ENCODE measurements at places on chromosomes 4 and X.

- no peak for DNase-seq
These were observed 57.7 kb downstream of the HS6ST2 start for GRCh38 chrX:132900633-132901293.

- no peak for DNase-seq
These were observed 626.5 kb upstream of the GALNTL6 start for GRCh38 chr4:171186700-171187099.

GRCh38 chr4:143313521-143313920, 23.2 kb upstream of the GAB1 start:
- no peak for DNase-seq

DNA sequence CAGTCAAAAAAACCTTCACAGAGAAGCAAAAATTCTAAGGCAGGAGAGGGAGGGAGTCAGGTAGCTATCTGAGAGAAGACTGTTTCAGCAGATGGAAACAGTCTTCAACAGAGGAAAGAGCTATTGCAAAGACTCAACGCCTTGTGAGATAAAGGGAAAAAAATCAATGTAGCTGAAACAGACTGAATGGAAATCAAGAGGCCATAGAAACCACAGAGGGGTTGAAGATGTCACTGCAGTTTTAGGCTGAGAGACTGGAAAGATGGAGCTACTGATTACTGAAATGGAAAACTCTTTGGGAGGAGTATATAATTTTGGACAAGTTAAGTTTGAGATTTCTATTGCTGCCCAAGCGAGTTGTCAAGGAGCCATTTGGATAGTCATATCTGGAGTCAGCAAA, 28.4 kb upstream of the CXCL8 start:
- no peak for DNase-seq

DNA sequence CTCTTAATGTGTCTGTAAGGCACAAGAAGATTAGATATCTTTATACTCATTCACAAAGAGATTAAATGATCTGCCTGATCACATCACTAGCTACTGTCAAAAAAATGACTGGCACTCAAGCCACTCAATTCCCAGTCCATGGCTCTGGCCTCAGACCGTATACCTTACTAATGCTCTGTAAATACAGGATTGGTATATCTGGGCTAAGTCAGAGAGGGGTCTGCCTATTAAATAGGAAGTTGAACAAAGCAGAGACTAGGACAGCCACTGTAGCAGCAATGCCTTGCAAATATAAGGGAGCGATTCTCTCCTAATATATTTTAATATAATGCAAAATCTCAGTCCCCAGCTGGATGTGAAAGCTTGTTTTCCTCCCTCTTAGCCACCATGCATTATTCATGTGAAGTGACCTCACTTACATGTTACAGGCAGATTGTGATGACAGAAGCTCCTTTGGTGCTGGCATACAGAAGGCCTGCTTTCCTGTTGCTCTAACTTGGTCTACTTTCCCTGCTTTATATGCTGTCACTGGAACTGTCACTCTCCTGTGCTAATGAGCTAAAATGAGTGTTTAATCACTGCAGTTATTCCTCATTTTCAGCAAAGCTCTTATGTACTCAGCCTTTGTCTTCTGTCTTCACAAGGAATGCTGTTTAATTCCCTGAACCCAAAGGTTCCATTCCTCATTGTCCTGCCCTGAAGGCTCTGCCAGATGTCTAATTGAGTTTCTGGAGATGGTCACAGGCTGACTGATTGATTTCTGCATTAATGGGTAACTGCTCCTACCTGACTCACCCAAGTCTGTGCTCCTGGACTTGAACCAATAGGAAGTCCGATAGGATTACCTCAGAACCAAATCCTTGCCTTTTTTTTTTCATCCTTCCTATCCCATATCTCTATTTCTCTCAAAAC, 578.2 kb downstream of the KLHL13 start:
- DNase-seq: no peak

GRCh38 chr4:140944199-140944515, 188.0 kb upstream of the TBC1D9 start:
- no peak for DNase-seq

DNA sequence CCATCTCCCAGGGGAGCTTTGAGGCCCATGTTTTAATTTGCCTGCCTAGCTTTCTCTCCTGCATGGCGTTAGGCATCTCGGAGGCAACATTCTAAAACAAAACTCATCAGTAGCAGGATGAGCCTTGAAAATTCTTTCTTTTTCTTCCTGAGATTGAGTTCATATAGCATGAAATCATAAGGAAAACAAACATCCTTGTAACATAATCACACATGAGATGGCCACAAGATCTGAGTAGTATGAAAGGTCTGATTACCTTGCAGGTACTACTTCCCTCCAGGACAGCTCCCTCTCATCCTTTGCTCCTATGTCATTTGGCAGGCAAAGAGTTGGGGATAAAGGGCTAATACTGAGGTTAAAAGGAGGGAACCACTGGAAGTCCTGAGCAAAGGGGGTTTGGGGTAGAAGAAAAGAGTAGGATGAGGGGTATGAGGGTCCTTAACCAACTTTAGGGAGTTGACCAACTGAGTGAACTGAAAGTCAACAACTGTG, 37.5 kb upstream of the CXCL8 start:
- DNase-seq: no peak

GRCh38 chr4:110510277-110510676, 34.3 kb downstream of the ENPEP start:
- no peak for DNase-seq

GRCh38 chr4:139825523-139826014, 159.9 kb downstream of the MGST2 start:
- DNase-seq: no peak

DNA sequence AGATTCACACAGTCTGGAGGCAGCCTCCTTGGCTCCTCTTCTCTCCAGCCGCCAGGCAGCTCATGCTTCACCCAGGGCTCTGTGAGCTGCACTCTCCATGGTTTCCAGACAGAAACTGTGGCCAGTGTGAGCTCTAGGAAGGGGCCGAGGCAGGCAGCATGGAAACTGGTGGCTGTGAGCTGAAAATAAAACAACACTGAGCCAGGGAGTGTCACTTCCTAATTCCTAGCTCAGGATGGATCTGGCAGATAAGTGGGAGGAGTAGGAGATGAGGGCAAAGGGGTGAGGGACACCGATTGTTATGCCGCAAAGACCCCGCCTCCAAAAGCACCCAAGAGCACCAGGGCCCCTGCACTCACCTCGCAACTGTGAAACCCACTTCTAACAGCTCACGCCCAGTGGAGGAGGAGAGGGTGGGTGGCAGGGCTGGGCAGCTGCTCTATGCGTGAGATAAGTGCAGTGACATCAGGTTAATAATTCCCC, 69.8 kb downstream of the FHDC1 start:
- DNase-seq: no peak

DNA sequence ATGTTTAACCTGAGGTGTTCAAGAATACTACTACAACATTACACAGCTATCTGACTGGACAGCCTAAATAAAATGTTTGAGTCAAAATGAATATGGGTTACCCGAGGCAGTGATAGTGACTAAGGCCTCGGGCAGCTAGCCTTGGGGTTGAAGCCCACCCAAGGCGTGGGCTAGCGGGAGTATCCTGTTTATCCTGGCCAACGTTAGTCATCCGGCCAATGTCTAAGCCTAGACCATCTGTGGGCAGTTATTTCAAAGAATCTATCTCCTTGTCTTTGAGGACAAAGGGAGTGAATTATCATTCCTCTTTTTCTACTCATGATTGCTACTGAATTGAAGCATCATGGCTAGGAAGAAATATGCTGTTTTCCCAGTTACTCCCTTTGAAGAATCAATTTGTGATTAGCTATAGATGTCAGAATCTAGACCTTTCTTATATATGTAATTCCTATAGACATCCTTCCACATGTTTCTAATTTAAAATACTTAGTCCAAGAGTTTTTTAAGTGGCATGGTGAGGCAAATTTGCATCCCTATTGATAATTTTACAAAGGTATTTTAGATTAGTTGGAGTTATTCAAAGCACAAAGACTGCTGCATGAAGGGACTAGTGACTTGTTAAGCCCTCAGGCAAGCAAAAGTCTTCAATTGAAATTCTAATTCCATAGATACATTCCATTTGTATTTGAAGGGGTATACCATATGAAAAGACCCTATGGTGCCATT, 6.0 kb upstream of the PDGFC start:
- no peak for DNase-seq

- DNase-seq: no peak
These were observed 3.1 kb downstream of the SRPX2 start for GRCh38 chrX:100647095-100647494.

DNA sequence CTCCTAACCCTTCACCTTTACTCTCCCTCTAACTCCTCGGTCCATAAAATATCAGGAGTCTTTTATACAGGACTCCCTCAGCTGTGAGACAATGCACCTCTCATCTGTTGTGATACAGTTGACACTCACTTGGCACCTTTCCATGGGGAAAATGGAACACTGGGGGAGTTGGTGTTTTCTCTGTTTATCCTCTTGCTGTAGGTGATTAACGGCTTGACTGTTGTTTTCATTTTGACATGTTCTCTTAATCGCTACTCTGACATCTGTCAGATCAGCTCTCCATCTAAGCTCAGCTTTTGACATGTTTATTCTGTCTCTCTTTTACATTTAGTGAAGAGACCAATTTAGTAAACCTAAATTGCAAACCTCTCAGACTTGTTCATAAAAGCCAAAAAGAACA, 604.8 kb downstream of the TRAM1L1 start:
- peak; percentile 18 for DNase-seq

DNA sequence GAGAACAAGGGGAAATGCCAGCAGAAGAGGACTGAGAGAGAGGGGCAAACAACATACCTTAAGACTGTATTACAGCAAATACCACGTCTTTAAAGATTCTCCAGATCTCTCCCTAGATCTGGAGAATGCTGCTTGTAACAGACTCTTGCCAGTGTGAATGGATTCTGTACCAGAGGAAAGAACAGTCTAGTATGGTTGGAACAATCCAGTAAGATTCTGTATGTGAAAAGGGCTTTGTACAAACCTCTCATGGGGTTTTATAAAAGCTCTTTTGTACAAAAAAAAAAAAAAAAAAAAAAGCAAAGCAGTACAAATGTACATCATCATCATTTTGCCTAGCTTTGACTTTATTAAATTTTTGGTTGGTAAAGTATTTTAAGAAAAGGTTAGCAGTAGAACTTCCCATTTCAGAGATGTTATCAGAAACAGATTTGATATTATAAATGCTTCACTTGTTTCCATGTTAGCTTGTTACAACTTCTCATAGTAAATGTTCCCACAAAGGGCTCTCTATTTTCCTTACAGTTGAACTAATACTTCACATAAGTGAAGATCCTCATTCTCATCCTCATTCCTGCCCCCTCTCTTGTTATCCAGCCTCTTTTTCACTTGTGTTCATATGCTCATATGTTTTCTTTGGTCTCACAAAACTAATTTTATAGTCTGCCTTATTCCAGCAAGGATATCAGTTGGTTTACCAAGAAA, 144.2 kb downstream of the EDA start:
- DNase-seq: no peak

GRCh38 chr4:140059159-140059558, 94.8 kb downstream of the MAML3 start:
- DNase-seq: no peak

GRCh38 chrX:88838392-88838791, 91.4 kb downstream of the CPXCR1 start:
- DNase-seq: no peak

GRCh38 chrX:22105971-22106370, 73.8 kb downstream of the PHEX start:
- no peak for DNase-seq

DNA sequence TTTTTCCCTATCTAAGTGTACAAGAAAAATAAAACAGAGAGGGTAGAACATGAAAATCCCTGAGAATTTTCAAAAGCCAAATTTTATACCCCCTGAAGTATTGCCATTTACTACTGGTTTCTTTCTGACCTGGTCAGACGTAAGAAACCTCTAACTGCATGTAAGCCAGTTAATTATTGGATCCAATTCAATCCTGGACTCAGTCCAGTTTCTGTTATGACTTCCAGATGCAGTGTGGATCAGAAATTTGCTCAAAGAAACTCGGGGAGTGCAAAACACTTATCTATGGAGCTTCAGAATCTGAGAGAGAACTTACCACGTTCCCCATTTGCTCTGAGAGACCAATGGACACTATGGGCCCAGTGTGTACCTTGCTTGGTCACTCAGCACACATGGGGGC, 383.5 kb downstream of the KLHL4 start:
- DNase-seq: no peak

GRCh38 chr4:113815826-113816225, 54.3 kb upstream of the CAMK2D start:
- no peak for DNase-seq

DNA sequence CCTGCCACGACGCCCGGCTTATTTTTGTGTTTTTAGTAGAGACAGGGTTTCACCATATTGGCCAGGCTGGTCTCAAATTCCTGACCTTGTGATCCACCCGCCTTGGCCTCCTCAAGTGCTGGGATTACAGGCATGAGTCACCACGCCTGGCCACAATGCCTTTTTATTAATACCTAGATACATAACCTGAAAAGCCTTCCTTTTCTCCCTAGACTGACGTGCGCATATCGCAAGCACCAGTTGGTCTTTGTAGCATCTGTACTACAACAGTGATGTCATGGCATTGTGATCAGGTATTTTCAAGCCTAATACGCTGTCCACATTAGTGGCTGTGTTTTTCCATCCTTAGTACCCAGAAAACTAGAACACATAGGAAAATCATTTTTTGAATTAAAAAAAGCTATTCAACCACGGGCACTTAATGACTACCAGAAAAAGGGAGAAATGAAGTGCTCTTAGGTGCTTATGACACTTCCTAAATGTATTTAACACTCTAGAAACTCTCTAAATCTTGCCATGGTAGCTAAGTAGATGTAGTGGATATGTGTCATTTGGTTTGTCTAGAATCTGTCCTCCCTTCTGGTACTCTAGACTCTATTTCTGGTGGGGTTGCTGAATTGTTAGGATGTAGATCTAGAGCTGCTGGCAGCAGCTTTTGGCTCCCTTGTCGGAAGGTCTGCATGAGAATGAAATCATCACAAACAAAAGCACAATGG, 707.8 kb downstream of the STIM2 start:
- DNase-seq: no peak

DNA sequence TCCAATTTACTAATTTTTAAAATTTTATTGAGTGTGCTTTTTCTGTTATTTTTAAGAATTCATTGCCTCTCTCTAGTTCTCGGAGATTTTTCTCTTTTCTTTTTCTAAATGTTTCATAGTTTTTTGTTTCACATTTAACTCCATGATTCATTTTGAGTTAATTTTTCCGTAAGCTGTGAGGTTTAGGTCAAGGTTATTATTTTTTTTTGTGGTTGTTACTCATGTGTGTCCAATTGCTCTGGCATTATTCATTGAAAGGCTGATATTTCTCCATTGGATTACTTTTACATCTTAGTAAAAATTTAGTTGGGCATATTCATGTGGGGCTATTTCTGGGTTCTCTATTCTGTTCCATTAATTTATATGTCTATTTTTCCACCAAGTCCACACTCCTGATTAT, 220.8 kb downstream of the MID1IP1 start:
- DNase-seq: no peak

DNA sequence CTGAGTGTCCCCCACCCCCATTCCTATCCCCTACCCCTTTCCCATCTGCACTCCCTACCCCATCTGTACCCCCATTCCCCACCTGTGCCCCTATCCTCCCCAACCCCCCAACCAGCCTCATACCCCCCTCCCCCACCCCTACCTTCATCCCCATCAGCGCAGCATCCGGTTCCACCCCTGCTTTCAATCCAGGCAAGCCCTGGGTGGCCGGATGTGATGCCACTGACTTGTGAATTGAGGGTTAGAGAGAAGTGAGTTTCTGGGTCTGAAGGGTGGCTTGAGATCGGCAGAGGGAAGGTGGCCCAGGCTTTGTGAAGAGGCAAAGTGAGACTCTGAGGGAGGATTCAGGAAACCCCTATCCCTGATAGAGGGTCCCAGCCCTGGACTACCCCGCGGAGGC, 7.8 kb downstream of the MAGEA4 start:
- DNase-seq: no peak

- DNase-seq: no peak
These were observed 31.3 kb upstream of the GNRHR start for GRCh38 chr4:67785528-67785927.
